ENCODE measurements at places on chromosomes 16 and 17.

- DNase-seq = no peak
These were observed 1.4 kb upstream of the SPNS2 start for GRCh38 chr17:4497101-4497824.

DNA sequence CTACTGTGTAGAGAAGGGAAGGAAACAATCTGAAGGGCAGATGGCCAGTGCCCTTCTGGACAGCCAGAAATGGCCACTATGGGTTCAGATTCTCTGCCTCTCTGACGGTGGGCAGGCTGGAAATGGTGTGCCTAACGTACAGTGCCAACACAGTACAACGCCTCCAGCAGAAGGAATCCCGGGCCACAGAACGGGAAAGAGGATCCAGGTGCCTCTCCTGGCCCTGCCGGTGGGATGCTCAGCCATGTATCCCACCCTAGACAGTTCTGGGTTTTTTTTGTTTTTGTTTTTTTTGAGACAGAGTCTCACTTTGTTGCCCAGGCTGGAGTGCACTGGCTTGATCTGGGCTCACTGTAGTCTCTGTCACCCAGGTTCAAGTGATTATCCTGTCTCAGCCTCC, 71.5 kb downstream of the SLC5A11 start:
- no peak for DNase-seq

DNA sequence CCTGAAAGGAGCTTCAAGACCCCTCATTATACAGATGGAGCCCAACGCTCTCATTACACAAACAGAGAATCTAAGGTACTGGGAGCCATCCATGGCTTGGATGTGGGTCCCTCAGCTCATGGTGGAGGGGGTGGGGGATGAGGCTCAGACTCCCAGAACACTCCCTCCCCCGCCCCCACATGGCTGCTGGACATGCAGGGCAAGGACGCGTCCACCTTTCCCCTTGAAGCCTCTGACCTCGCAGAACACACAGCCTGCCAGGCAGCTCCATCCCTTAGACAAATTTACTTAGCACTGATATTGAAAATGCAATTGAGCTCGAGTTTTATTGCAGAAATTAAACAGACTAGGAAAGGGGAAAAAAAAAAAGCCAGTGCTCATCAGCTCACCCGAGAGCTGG, 203.9 kb downstream of the ZNF423 start:
- DNase-seq = no peak

DNA sequence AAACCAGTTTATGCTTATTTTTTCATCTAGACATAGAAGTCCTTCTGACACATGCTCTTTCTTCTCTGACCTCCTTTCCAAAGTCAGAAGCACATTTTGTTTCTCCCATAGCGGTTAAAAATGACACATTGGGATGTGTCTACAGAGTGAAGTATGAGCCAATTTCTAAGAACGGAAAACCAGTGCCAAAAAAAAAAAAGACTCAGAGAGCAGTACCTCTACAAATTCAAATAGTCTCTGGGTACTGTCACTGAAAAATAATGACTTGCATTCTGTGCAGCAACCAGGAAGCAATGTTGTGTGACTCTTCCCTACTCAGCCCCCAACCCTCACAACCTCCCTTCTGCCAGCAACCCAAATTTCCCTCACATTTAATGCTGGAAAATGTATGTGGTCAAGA, 145.5 kb upstream of the PMFBP1 start:
- DNase-seq = peak; percentile 51

DNA sequence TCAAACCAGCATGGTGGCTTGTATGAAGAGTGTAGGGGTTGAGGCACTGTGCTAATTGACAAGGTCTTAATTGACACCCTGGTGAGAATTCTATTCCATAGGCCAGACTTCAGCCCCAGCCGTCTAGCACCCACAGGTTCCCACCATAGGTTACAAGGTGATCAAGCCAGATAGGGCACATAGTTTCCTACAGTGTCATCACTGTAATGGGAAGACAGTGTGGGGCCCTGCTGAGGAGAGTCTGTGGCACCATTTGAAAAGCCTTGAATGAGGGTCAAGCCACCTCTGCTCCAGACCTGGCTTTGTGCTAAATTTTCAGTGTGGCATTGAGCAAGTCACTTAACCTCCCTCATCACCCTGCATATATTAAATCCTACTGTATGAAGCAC, 36.2 kb downstream of the YPEL2 start:
- no peak for DNase-seq

DNA sequence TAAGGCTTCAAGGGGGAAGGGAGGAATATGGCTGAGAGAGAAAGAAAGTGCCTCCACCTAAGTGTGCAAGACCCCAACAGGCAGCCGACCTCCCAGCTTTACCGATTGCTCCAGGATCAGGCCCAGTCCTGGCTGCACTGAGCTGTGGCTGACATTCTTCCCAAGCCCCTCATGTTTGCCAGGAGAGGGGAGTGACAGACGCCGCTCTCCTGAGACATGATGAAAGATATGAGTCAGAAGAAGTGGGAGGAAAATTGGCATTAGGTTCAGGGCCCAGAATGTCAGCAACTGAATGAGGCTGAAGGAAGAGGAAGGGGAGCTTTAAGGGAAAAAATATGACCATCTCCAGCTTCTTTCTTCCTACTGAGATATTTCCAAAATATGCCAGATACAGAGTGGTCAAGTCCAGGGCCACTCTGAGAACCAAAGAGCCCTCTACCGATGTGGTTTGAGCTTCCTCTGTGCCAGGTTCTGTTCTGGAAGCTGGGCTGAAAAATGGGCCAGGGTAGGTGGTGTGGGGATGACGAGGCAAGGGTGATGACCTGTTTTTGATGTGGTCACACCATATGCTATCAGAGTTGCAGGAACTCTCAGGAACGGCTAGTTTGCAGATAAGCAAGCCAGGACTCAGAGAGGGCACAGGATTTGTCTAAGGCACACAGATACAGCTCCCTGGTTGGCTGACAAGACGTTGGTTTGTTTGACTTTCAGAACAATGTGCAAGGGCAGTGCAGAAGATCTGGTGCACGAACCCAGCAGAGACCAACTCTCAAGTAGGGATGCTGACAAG, 176.7 kb downstream of the SOX9 start:
- no peak for DNase-seq

DNA sequence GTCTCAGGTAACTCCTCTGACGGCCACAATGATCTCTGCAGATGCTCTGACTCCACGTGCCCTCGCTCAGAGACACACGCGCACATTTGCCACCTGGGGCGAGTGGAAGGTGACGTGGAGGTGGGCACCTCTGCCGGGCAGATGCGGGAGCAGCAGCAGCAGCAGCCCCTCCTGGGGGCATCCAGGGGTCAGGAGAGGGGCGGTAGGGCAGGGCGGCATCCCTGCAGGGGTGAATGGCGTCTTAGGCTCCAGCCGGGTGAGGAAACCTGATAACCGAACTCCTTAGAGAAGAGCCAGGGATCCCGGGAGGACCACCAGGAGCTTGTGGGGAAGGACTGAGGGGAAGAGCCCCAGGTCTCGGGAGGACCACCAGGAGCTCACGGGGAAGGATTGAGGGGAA, 34.6 kb upstream of the CDH15 start:
- DNase-seq = no peak

GRCh38 chr17:41334385-41335305, 16.0 kb downstream of the KRT33A start:
- DNase-seq = no peak

GRCh38 chr16:85878875-85879274, 20.1 kb upstream of the IRF8 start:
- peak; percentile 47 for DNase-seq

DNA sequence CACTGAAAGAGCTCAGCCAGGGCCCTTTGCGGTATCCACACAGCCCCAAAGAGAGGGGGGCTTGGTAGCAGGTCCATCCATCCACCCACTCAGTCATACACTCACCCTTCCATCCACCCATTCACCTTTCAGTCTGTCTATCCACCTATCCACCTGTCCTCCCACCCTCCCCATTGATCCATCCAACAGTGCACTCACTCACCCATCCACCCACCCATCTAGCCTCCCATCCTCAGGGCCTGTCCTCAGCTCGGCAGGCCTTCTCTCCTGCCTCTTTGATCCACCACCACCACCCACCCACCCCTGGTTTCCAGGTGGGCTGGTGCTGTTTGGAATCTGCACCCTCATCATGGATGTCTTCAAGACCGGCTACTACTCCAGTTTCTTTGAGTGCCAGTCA, 1.2 kb downstream of the OTOP2 start:
- no peak for DNase-seq

DNA sequence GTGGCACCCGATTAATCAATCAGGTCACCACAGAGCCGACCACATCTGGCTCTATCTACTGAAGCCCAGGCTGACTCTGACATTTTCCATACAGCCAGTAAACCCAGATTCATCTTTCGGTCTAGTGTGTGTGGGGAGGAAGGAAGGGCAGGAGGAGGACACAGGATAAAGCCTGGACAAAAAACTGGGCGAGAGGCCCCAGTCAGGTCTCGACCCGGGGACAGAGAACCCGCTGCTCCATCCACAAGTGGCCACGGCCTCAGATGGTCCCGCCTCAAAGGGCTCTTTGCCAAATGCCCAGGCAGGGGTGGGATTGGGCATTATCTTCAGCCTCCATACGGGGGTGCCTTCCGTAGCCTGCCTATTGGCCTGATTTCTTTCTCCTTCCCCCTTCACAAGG, 7.8 kb downstream of the ABR start:
- no peak for DNase-seq

All from GM04504 (cell line).